ENCODE measurements at places on chromosomes 6 and 20. TPM values are rescaled to one million over a fixed set of nuclear protein-coding genes. Genes with fewer than 3 reads are reported as not detected.

GRCh38 chr6:43524483-43524961 is 7.6 kb downstream of the POLR1C start:
- H3K4me3 ChIP-seq = no peak overlapping the region
- no peak for DNase-seq
- peaks cover 11% of the 10 kb centered on the region for H3K4me1 ChIP-seq
- peaks cover 56% of the 10 kb centered on the region for H3K36me3 ChIP-seq

The OOEP gene
- total RNA-seq = not detected

GRCh38 chr6:147299035-147299434 is 94.8 kb downstream of the STXBP5 start:
- peaks cover 71% of the 10 kb centered on the region for H3K36me3 ChIP-seq
- no peaks in the 10 kb centered on the region for H3K27me3 ChIP-seq
- no peak overlapping the region for H3K4me3 ChIP-seq

DNA sequence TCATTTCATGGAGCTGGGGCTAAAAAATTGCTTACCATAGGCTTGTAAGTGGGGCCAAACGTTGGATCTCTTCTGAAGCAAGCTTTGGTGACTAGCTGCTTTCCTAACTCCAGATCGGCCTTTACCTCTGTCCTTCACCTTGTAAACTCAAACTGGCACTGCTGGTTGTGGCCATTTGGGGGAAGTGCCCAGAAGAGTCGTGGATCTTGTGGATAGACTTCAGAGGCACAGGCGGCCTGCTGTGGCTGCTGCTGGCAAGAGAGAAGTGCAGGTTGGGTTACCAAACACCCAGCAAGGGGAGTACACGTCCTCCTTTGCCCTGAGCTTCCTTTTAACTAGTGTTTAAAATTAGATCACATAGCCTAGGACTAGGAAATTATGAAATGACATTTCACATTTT is 36.8 kb upstream of the KLHL31 start:
- no peak overlapping the region for H3K27ac ChIP-seq
- no peak for DNase-seq
- H3K4me3 ChIP-seq = no peak overlapping the region
- peaks cover 10% of the 10 kb centered on the region for H3K4me1 ChIP-seq

- H3K27ac ChIP-seq = no peak overlapping the region
- H3K4me3 ChIP-seq = no peak overlapping the region
- no peaks in the 10 kb centered on the region for H3K36me3 ChIP-seq
- DNase-seq = no peak
- peaks cover 3% of the 10 kb centered on the region for H3K27me3 ChIP-seq
These were observed 118.4 kb upstream of the NXT1 start for GRCh38 chr20:23232219-23232581.

DNA sequence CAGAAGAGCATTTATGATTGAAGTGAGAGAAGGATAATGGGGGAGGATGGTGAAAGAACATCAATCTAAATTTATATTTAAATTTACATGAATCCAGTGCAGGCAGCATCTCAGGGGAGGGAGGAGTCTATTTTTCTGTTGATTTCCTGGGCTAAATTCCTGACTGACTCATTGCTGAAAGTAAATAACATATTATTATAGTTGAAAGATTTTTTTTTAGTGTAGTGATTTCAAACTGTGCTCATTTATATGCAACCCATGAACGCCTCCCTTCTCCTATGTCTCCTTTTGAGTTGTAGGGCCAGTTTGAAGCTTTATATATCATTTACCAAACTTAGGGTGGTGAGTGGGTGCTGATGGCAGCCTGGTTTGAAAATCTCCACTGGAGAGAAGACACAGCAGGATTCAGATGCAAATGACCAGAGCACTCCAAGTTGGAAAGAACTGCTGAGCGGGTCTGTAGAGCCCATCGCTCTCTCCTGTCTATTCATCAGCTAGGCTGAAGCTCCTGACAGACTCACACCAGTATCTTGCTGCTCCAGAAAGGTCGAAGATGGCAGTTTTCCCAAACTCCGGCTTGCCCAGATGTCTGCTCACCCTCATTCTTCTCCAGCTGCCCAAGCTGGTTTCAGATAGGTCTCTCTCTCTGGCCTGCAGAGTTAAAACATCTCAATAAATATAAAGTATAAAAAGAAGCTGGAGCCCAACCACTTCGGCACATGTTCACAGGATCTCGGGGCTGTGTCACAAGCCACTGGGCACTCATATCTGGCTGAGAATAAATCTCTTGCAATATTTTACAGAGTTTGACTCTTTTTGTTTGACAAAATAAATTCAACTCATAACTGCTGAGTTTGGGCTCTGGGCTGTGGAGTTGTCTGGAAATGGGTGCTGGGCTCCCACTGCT is 18.3 kb downstream of the BTN2A1 start:
- no peak for DNase-seq
- H3K27ac ChIP-seq = peak overlapping the region; percentile 22
- H3K36me3 ChIP-seq = peaks cover 24% of the 10 kb centered on the region
- no peaks in the 10 kb centered on the region for H3K27me3 ChIP-seq
- no peak overlapping the region for H3K4me3 ChIP-seq

The TDRD6 gene
- not detected for total RNA-seq

DNA sequence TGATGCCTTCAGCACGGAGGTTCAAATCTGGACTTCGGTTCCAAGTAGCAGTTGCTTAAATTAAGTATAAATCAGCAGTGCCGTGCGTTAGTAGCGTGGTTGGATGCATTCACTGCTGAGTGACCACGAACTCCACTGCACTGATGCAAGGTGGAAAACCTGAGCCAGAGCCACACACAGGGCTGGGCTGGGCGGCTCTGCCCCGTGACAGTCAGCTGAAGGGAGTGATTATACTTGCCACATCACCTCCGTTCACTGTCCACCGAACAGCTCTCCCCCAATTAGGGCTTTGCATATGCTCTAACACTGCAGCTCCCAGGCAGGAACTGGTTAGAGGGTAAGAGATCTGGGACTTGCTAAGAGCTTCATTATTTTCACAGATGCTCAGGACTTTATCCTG is 22.2 kb downstream of the PPP1R3G start:
- H3K4me3 ChIP-seq = no peak overlapping the region
- no peak for DNase-seq
- H3K27ac ChIP-seq = no peak overlapping the region
- H3K27me3 ChIP-seq = no peaks in the 10 kb centered on the region
- H3K4me1 ChIP-seq = no peaks in the 10 kb centered on the region

The RXRB gene
- total RNA-seq = 41.2 TPM

DNA sequence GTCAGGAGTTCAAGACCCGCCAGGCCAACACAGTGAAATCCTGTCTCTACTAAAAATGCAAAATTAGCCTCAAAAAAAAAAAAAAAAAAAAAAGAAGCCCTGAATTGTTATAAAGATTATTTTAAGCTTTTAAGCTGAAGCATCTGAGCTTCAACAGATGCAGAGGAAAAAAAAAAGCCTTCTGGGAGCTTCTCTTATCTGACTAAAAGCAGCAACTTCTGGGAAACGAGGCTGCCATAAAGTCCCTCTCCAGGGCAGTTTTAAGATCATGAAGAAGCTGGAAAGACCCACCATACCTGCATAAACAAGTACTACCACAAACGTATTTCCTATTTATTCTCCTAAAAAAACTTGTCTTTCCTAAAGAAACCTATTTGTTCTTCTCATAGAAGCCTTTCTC is 3.6 kb downstream of the SERINC3 start:
- peaks cover 64% of the 10 kb centered on the region for H3K4me1 ChIP-seq
- H3K27me3 ChIP-seq = no peaks in the 10 kb centered on the region
- peak overlapping the region; percentile 40 for H3K27ac ChIP-seq
- no peak for DNase-seq

DNA sequence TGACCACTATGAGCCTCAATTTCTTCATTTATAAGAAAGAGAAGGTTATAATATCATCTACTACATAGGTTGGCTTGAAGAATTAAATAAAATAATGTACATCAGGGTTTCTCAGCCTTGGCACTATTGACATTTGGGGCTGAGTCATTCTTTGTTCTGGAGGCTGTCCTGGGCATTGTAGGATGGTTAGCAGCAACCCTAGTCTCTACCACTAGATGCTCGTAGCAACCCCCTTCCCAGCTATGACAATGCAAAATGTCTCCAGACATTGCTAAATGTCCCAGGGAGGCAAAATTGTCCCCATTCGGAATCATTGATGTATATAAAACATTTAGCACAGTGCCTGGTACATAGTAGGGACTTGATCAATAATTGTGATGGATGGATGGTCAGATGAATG is 152.1 kb downstream of the KHDC1L start:
- H3K36me3 ChIP-seq = no peaks in the 10 kb centered on the region
- H3K27me3 ChIP-seq = no peaks in the 10 kb centered on the region
- H3K27ac ChIP-seq = no peak overlapping the region
- H3K4me3 ChIP-seq = no peak overlapping the region
- H3K4me1 ChIP-seq = no peaks in the 10 kb centered on the region
- DNase-seq = no peak

GRCh38 chr6:138000941-138001340 is 106.3 kb downstream of the PERP start:
- no peaks in the 10 kb centered on the region for H3K27me3 ChIP-seq
- no peak for DNase-seq
- no peaks in the 10 kb centered on the region for H3K36me3 ChIP-seq
- peaks cover 11% of the 10 kb centered on the region for H3K4me1 ChIP-seq
- no peak overlapping the region for H3K27ac ChIP-seq
- no peak overlapping the region for H3K4me3 ChIP-seq

The NKAIN4 gene
- not detected for total RNA-seq

GRCh38 chr20:64161356-64162238 is 2.7 kb upstream of the MYT1 start:
- peaks cover 2% of the 10 kb centered on the region for H3K4me1 ChIP-seq
- H3K27me3 ChIP-seq = peaks cover 47% of the 10 kb centered on the region
- no peak overlapping the region for H3K27ac ChIP-seq
- H3K36me3 ChIP-seq = no peaks in the 10 kb centered on the region

DNA sequence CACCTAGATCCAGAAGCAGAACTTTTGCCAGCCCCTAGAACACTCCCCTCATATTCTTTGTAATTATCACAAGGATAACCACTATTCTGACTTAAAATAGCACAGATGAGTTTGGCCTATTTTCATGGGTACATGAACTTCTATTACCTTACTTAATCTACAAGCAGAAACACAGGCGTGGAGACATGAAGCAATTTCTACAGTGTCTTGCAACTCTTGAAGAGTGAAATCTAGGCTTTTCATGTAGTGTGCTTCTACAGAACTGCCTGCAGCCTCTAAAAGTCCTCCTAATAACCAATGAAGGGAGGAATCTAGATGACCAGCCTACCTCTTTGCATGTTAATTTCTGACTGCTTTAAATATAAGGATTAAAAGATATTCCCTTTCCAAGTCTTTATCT is 82.7 kb downstream of the EPM2A start:
- no peak overlapping the region for H3K27ac ChIP-seq
- H3K36me3 ChIP-seq = peaks cover 4% of the 10 kb centered on the region
- no peak for DNase-seq

DNA sequence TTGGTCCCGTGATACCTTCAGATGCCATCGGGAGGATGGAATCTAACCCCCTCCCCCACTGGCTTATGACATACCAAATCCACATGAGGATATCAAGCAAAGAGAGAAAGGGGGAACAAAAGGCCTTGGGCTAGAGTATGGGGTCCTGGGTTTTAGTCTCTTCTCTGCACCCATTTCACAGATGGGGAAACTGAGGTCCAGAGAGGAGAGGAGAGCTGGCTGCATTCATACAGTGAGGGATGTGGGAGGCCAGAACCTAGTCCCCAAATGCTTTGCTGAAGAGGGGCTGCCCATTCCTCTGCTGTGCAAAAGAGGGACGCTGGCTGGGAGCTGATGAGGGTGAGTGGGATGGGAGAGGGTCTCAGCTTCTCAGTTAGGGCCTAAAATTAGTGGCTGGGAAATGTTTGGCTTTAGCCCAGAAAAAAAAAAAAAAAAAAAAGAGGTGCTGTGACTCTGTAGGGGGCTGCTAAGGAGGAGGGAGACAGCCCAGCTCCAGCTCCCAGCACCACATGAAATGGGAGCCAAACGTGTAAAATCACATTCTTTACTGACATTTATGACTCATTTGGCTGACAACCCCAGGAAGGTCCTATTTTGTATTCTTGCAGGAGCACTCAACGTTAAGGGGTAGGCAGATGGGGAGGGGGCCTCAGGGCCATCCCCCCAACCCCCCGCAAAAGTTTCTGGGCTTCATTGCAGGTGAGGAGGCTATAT is 11.9 kb downstream of the XKR7 start:
- H3K36me3 ChIP-seq = no peaks in the 10 kb centered on the region
- no peaks in the 10 kb centered on the region for H3K4me1 ChIP-seq
- H3K27me3 ChIP-seq = peaks cover 16% of the 10 kb centered on the region
- no peak for DNase-seq

DNA sequence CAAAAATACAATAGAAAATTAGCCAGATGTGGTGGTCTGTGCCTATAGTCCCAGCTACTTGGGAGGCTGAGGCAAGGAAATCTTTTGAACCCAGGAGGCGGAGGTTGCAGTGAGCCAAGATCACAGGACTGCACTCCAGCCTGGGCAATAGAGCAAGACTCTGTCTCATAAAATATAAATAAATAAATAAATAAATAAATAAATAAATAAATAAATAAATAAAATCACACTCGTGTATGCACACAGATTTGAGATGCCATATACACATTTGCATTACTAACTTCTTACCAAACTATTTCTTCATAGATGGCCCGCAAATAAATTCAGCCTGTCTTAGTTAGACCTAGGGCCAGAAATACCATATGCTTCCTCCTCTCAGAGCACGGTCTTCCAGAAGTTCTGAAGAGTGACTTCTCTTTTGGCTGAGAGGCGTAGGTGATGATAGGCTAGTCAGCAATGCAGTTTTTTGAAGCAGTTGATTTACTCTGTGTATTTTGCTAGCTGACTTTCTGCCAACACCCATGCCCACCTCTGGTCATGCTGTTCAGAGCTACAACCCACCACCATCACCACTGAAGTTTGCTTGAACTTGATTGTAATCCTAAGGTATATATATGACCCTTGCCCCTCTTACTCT is 150.1 kb downstream of the SASH1 start:
- DNase-seq = no peak
- no peak overlapping the region for H3K27ac ChIP-seq
- peaks cover 6% of the 10 kb centered on the region for H3K4me1 ChIP-seq
- no peak overlapping the region for H3K4me3 ChIP-seq
- H3K27me3 ChIP-seq = peaks cover 8% of the 10 kb centered on the region

The TCF21 gene
- total RNA-seq = not detected

GRCh38 chr6:3260296-3260695 is 1.5 kb downstream of the PSMG4 start:
- peaks cover 38% of the 10 kb centered on the region for H3K4me1 ChIP-seq
- peak overlapping the region; percentile 100 for H3K4me3 ChIP-seq
- peak overlapping the region; percentile 17 for H3K27ac ChIP-seq
- peaks cover 33% of the 10 kb centered on the region for H3K36me3 ChIP-seq

GRCh38 chr20:45890077-45890984 is 677 bp downstream of the NEURL2 start:
- peaks cover 9% of the 10 kb centered on the region for H3K36me3 ChIP-seq
- no peaks in the 10 kb centered on the region for H3K27me3 ChIP-seq
- H3K4me3 ChIP-seq = peak overlapping the region; percentile 88
- peak overlapping the region; percentile 89 for H3K27ac ChIP-seq
- H3K4me1 ChIP-seq = peaks cover 36% of the 10 kb centered on the region
- peak; percentile 78 for DNase-seq

The UBR2 gene
- total RNA-seq = 25.8 TPM

All from activated CD8-positive, alpha-beta T cell treated with anti-CD3 and anti-CD28 coated beads for 36 hours (primary cell).